Sciatic nerve (tissue), 2 donors: ENCODE measurements at places on chromosomes 6 and 20. TPM values are rescaled to one million over a fixed set of nuclear protein-coding genes. Genes with fewer than 3 reads are reported as not detected.
A peak's percentile ranks its signal among the peaks of the same experiment; 100 is the strongest.

Gene MRPL18
- 36.5 TPM for total RNA-seq

Gene WFDC5
- not detected for total RNA-seq

Gene CST7
- total RNA-seq = 6.7 TPM

GRCh38 chr6:145681965-145682364, 53.4 kb downstream of the EPM2A start:
- no peak for DNase-seq

DNA sequence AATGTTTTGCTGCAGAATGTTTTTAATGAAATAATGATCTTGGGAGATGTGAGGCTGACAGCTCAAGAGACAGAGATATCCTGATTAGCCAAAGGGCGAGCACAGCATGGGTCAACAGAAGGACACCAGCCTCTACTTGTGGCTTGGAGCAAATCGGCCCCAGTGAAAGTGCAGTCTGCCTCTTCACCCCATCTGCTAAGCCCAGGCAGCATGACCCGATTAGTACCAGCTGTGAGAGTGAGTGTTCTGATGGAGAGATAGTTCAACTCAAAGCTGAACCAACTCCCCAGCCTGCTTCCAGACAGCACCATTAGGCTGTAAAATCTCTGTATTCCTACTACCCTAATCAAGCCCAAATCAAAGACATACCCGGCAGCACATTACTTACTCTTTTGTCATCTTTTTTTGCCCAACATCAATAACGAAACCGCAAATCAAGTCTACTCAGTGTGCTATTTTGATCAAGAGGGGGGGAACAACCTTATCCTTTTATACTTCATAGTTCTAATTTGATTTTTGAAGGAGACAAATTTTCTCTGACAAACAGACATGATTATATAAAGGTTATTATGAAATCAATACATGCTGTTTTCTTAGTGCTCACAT, 514.1 kb upstream of the NRSN1 start:
- no peak for DNase-seq

- DNase-seq = no peak
Observed at GRCh38 chr6:121823437-121823851, 388.0 kb downstream of the GJA1 start.

- no peak for DNase-seq
Observed at GRCh38 chr6:65004283-65004682, 702.7 kb downstream of the EYS start.

- no peak for DNase-seq
Observed at GRCh38 chr20:11752336-11752735, 165.4 kb upstream of the BTBD3 start.

DNA sequence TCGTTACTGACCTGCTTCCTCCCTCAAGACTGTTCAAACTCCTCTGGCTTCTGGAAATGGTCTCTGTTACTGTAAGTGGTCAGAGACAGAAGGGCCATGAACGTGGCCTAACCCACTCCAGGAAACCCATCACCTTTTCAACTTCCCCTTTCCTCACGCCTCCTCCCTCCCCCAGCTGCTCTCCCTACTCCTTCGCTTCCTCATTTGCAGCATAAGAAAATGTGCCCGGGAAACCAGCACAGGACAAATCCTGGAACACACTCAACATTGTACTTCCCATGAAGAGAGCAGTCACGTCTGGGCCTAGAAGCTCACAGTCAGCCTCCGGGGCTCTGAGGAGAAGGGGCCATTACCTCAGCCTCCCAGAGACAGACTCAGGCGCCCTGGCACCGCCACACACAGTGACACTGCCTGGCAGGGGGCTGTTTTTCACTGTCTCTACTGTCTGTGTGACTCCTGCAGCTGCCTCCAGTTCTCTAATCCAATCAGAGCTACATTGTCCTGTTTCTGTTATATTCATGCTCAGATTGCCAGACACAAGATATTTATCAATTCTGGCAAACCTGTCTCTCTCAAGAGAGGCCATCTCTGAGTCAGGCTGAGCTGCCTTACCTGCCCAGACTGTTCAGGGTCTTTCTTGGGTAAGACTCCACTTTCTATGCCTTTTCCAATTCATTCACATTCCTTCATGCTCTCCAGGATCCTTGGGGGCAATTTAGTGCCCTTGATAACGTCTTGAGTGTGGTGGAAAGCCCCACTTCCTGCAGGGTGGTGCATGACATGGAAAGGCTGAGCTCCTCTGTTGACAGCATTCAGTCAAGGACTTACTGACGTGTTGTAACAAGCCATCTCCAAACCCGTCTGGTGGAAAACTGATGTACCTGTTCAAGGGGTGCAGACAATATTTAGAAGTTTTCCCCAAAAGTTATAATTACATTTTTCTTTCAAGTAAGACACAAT, 242.2 kb downstream of the HIVEP2 start:
- DNase-seq = peak; percentile 57

DNA sequence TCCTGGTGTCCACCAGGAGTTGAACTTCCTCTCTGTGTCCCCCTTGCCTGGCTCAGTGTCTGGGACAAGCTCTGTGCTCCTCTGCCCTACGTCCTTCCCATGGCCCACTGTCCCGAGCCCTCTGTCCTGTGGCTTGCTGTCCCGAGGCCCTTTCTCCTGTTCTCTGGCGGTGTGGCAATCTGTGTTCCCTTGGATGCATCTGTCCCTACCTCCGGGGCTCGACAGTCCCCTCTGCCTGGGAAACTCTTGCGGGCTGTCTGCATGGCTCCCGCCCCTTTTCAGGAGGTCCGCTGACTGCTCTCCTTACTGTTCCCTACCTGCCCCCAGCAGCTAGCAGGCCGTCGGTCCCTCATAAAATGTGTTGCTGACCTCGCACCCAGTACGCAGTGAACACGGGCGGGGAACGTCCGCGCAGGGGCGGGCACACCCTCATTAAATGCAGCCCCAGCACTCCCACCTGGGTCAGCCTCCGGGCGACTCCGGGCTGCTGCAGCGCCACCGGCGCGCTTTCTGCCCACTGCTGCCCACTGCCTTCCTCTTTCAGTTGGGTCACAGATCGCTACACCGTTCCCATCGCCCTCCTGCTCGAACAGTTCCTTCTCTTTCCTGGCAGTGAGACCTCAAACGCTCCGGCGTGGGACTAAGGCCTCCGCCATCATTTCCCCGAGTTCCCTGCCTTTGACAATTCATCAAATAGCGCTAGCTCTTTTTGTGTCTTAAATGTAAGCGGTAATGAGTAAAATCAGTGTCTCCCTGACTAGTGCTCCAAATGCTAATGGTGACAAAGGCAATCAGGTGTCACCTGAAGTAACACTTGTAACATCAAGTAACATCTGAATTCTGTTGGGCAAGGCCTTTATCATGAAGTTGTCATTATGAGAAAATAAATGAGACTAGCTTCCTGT, 60.5 kb downstream of the RSPH3 start:
- no peak for DNase-seq

DNA sequence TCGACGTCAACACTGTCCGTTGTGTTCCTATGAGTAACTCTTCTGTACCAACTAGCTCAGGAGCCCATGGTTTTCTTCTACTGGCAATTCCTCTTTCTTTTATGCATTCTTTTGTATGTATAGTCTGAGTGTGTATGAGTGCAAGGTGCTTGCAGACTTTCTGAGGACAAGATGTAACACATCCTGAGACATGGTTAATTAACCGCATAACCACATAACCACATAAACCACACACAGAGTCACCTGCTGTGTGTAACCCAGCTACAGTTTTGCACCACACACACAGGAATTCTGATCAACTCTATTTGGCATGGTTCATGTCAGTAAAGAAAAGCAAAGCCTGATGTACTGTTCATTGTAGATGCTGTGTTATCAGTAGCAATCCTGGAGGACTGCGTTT, 98.6 kb downstream of the DACT2 start:
- no peak for DNase-seq

GRCh38 chr20:35992713-35993335, 24.4 kb downstream of the CNBD2 start:
- no peak for DNase-seq

GRCh38 chr6:158780988-158781691, 38.0 kb downstream of the EZR start:
- no peak for DNase-seq
